Nephron progenitor cell (in vitro differentiated cells): ENCODE measurements at places on chromosomes 5 and 9.

GRCh38 chr5:108911055-108911454 lies 163.4 kb downstream of the FER start:
- no peak for DNase-seq

- no peak for DNase-seq
Observed at GRCh38 chr5:60632153-60632552, 67.8 kb downstream of the DEPDC1B start.

DNA sequence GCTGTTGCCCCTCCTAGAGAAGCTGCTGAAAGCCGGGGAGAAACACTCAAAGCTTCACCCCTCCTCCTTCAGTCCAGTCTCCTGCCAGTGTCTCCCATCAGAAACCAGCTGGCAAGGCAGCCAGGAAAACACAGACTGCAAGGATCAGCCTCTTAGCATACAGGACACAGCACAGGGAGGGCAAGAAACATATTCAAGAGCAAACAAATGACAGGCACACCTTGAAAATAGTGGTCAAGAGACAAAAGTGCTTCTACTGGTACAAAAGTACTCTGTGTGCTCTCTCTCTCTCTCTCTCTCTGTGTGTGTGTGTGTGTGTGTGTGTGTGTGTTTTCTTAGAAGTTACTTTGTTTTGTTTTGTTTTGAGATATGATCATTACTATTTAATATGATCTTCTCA lies 227.2 kb downstream of the RAB3C start:
- no peak for DNase-seq

DNA sequence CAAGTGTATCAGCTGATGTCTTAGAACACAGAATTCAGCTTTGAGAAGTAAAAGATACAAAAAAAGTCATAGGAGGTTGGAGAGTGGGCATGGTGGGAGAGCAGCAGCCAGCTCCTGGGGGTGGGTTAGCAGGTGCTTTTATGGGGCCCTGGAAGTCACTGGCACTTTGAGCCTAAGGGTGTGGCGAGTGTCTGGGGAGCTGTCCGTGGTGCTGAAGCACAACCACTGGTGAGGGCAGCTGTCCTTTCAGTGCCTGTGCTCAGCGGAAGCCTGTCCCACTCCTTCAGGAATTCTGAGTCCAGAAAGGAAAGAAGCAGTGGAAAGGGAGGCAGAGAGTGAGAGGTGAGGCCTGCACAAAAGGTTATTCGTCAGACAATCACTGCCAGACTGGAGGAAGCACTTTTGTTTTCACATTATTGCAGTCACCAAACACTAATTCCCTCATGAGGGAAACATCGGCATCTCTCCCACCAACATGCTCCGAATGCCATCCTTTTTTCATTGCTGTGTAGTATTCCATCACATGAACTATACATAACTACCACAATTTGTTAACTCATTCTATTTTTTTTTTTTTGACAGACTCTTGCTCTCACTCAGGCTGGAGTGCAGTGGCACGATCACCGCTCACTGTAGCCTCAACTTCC lies 59.4 kb upstream of the RAPGEF1 start:
- peak; percentile 96 for DNase-seq

DNA sequence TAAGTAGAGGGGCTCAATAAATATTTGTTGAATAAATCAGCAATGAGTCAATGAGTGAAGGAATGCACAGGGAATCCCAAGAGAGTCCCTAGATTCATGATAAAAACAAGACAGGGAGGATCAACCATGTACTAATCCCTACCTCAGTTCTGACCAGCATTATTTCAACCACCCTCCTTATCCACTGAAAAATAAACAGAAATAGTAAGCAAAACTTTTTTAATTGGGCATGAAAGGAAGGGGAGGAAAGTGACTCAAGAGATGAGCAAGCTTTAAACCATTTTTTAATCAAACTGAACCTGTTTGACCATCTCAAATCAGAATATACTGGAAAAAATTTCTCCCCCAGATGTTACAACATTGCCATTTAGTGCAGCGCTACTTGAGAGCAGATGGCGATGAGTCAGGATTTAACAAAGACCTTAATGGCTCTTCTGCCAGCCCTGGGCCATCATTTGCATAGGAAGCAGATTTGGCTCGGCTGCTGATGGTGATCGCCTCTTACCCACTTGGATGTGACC lies 194.8 kb upstream of the SLC30A5 start:
- DNase-seq = no peak

- DNase-seq = no peak
Observed at GRCh38 chr9:124137009-124137943, 120.5 kb upstream of the NEK6 start.

DNA sequence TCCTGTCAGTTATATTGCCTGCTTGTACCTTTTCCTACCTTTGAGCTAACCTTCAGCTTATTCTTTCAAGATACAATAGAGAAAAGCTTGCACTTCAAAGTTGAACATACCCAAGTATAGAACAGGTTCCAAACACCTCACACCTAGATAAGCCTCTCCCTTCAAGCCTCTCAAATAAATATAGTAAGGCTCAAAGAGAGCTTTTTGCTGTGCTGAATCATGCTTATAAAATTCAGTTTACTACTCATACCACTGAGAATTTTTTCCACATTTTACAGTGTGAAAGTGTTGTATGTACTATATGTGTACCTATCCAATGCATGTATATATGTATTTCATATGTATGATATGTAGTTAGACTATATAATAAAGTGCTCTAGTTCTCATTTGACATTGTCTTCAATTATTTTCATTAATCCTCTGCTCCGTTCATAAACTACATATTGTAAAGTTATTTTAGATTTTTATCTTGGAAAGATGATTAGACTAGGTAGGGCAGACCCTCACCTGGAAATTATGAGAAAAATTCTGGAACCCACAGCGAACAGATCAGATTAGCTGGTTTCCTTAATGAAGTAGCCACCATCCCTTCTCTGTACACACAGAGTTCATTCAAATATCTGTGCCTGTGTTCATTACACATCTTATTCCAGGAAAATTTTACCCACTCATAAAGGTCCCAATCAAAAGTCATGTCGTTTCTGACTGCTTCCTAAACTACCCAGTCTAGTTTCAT lies 149.2 kb upstream of the RGMB start:
- no peak for DNase-seq

GRCh38 chr5:64615895-64616294 lies 74.4 kb upstream of the SHISAL2B start:
- DNase-seq = no peak

DNA sequence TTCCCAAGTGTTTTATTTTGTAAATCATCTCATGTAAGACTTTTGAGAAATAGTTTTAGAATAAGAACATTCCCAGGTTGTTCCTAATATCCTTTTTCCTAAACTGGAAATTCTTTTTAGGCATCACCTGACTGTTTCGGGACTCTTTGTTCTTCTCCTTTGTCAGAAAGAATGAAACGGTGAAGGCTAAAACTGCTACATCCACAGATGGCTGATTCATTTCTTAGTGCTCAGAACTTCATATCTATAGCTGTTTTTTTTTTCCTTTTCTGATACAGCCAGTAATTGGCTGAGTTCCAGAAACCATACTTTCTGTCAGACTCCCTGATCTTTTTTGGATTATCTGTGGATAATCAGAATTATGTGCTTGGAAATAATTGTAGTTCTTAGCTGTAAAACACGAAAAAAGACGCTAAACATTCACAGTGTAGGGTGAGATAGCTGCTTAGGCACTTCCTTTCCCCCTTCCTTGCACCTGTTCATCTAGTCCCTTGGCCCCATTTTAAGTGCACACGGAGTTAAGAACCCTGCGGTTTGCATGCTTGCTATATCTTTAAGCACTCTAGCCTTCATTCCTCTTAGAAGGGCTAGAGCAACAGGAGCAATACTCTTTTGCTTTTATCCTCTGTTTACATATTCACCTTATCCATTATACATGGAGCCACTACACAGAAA lies 283.9 kb downstream of the PJA2 start:
- no peak for DNase-seq

DNA sequence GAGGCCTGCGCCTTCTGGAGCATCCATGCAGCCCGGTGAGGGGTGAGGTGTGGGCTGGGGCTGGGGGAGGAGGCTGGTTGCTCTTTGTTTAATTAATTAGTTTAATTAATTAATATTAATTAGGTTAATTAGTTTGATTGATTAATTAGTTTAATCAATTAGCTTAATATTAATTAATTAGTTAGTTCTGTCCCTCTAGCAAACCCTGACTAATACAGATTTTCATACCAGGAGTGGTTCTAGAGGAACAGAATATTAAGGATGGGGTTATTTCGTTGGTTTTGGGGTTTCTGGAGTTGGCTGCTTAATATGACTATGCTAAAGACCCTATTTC lies 14.1 kb upstream of the BARX1 start:
- DNase-seq = no peak

DNA sequence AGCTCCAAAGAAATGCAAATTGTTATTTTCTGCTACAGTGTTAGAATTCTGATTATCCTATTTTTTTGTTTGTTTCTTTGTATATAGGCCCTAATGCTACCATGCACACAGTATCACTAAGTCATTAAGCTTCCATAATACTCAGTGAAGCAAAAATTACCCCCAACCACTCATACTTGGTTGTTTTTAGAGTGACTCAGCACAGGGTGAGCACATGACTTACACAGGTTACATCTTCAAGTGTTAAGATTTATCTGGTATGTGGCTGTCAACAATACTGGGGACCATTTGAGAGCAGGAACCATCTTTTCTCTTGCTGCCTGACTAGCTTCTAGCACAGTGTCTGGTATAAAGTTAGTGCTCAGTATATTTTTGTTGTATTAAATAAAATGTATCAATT lies 255.8 kb upstream of the SLC24A2 start:
- no peak for DNase-seq

- no peak for DNase-seq
Observed at GRCh38 chr5:10387690-10388089, 34.2 kb downstream of the MARCHF6 start.

DNA sequence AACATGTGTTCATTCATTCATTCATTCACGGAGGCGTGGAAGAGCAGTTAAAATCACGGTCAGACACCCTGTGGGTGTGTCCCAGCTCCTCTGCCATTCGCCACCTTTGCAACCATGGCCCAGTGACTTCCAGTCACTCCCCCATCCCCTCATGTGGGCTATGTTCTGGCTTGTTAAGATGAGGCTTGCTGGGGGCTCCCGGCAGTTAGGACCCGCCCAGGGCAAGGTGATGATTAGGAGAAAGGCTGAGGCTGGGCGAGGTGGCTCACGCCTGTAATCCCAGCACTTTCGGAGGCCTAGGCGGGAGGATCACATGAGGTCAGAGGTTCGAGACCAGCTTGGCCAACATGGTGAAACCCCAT lies 24.9 kb upstream of the PTGES start:
- DNase-seq = no peak

DNA sequence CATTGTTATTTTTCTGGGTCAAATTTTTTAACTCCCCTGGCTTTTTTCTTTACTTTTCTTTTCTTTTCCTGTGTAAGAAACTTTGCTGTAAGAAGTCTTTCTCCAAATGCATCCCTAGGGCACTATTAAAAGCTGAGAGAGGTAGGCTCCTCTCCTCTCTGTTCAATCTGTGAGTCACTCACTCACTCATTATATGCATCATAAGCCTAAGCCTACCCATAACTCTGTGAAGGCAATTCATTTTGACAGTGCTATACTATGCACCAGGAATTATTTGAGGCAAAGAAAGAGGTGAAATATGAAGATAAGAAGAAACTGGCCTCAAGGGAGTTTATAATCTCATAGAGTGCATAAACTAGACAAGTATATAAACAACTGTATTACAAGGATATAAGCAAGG lies 67.9 kb upstream of the PRR16 start:
- no peak for DNase-seq
